ENCODE measurements at places on chromosomes 5 and 9. TPM values are rescaled to one million over a fixed set of nuclear protein-coding genes. Genes with fewer than 3 reads are reported as not detected.
A peak's percentile ranks its signal among the peaks of the same experiment; 100 is the strongest.

GRCh38 chr9:98248737-98249474, 6.5 kb downstream of the TBC1D2 start:
- peak; percentile 95 for DNase-seq
- no peak overlapping the region for H3K4me3 ChIP-seq
- H3K4me1 ChIP-seq, result peaks cover 78% of the 10 kb centered on the region
- peak overlapping the region; percentile 98 for H3K27ac ChIP-seq

- no peak for DNase-seq
- H3K27me3 ChIP-seq, result no peaks in the 10 kb centered on the region
- H3K4me1 ChIP-seq, result no peaks in the 10 kb centered on the region
Measured at GRCh38 chr5:10772901-10773585, 12.0 kb upstream of the DAP start.

DNA sequence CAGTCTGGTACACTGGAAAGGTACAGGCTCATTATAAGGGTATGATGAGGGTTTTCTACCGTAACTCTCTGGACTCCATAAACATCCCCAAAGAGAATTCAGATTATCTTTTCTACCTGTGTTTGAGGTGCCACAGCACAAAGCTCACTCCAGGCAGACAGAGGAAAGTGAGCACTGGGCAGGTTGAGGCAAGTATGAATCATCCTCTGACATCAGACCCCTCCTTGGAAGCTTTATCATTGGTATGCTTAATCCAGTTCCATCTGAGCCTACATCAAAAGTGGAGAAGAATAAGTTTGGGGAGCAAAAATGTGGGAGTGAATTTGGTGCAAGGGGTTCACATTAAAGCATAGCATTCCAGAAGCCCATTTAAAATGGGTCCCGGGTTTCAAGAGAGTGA, 21.7 kb downstream of the C9orf152 start:
- DNase-seq, result no peak
- no peak overlapping the region for H3K4me3 ChIP-seq
- no peaks in the 10 kb centered on the region for H3K27me3 ChIP-seq
- H3K36me3 ChIP-seq, result no peaks in the 10 kb centered on the region
- H3K4me1 ChIP-seq, result peaks cover 34% of the 10 kb centered on the region

Gene TXNDC8
- total RNA-seq, result not detected

Gene CDH6
- 1.8 TPM for total RNA-seq

DNA sequence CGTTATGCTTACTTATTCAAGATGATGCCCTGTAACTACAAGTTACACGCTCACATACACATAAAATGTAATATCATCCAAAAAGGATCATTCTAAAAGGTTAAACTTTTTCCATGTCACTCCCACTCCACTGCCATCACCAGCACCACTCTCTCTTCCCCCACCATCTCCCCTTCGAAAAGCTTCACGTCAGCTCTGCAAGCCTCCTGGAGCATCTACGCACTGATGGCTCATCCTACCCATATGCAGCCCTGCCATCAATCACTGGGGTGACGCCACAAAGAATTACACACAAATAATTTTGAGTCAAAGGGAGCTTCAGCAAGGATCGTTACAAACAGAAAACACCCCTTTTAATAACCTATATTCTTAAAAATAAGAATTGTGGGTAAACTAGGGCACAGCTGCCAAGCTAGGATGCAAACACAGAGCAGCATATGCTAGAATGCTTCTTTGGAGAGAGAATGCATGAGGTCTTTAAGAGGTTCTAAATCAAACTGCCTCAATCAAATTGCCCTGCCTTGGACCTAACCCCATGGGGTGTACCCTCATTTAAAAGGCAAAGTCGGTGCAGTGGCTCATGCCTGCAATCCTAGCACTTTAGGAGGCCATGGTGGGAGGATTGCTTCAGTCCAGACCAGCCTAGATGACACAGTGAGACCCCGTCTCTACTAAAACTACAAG, 56.1 kb downstream of the SHB start:
- H3K36me3 ChIP-seq, result no peaks in the 10 kb centered on the region
- H3K27me3 ChIP-seq, result no peaks in the 10 kb centered on the region
- no peak overlapping the region for H3K4me3 ChIP-seq
- H3K4me1 ChIP-seq, result peaks cover 43% of the 10 kb centered on the region
- no peak overlapping the region for H3K27ac ChIP-seq
- no peak for DNase-seq

GRCh38 chr5:177966009-177966838, 29.8 kb downstream of the PROP1 start:
- DNase-seq, result no peak
- no peak overlapping the region for H3K4me3 ChIP-seq
- H3K36me3 ChIP-seq, result no peaks in the 10 kb centered on the region
- no peaks in the 10 kb centered on the region for H3K27me3 ChIP-seq
- no peak overlapping the region for H3K27ac ChIP-seq

- no peak overlapping the region for H3K27ac ChIP-seq
- no peaks in the 10 kb centered on the region for H3K27me3 ChIP-seq
- no peak for DNase-seq
- no peak overlapping the region for H3K4me3 ChIP-seq
- H3K4me1 ChIP-seq, result no peaks in the 10 kb centered on the region
Measured at GRCh38 chr9:133614678-133615077, 5.5 kb upstream of the FAM163B start.

Gene RUSC2
- 24.6 TPM for total RNA-seq

Gene CCL27
- not detected for total RNA-seq

DNA sequence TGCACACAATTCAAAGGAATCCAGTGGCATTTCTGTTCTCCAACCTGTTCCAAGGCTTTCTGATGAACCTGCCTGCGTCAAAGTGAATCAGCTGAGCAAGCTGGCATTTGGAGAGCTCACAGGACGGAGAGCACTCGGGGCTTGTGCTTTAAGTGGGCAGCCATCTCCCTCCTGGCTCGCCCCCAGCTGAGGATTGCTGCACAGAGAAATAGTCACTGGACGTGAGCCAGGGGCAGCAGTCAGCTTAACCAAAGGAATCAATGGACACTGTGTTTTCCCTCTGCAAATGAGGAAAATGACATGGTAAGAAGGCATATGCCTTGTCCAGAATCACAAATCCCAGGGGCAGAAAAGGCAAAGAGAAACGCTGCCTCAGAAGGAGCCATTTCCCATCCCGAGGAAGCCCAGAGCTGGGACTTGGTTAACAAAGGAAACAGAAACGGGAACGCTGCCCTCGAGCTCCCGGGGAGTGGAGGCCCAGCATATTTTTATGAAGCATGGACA, 299.4 kb downstream of the ZSWIM6 start:
- no peaks in the 10 kb centered on the region for H3K36me3 ChIP-seq
- DNase-seq, result no peak
- H3K27ac ChIP-seq, result no peak overlapping the region
- H3K4me3 ChIP-seq, result no peak overlapping the region

GRCh38 chr5:72937517-72938061, 18.3 kb upstream of the FCHO2 start:
- no peaks in the 10 kb centered on the region for H3K27me3 ChIP-seq
- H3K4me3 ChIP-seq, result no peak overlapping the region
- H3K36me3 ChIP-seq, result no peaks in the 10 kb centered on the region

GRCh38 chr9:69199769-69200470, 25.8 kb downstream of the TJP2 start:
- peaks cover 5% of the 10 kb centered on the region for H3K36me3 ChIP-seq
- H3K27me3 ChIP-seq, result no peaks in the 10 kb centered on the region
- DNase-seq, result no peak
- no peak overlapping the region for H3K27ac ChIP-seq
- H3K4me1 ChIP-seq, result peaks cover 30% of the 10 kb centered on the region

DNA sequence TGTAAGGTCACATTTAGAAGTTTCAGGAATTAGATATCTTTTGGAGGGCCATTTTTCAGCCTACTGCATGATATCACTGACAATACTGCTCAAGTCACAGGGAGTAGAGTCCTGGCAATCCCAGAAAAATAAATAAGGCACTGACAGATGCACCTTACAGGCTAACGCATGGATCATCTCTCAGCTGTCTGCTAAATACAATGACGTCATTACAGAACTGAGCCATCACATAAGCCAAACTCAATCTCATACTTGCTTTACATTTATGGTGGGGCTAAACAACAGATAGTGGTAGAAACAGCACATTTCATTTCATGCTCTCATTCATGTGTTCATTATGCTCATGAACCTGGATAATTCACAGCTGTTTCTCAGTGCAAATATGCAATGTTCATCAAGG, 243.7 kb downstream of the SEMA5A start:
- no peaks in the 10 kb centered on the region for H3K36me3 ChIP-seq
- H3K4me1 ChIP-seq, result no peaks in the 10 kb centered on the region
- no peak overlapping the region for H3K4me3 ChIP-seq
- H3K27ac ChIP-seq, result no peak overlapping the region

- DNase-seq, result no peak
- no peak overlapping the region for H3K4me3 ChIP-seq
- no peaks in the 10 kb centered on the region for H3K27me3 ChIP-seq
- peak overlapping the region; percentile 69 for H3K27ac ChIP-seq
Measured at GRCh38 chr5:135434591-135435466, 12.3 kb downstream of the DCANP1 start.

- no peaks in the 10 kb centered on the region for H3K36me3 ChIP-seq
- H3K4me3 ChIP-seq, result no peak overlapping the region
- peaks cover 5% of the 10 kb centered on the region for H3K4me1 ChIP-seq
Measured at GRCh38 chr9:107214915-107215314, 68.2 kb upstream of the RAD23B start.

DNA sequence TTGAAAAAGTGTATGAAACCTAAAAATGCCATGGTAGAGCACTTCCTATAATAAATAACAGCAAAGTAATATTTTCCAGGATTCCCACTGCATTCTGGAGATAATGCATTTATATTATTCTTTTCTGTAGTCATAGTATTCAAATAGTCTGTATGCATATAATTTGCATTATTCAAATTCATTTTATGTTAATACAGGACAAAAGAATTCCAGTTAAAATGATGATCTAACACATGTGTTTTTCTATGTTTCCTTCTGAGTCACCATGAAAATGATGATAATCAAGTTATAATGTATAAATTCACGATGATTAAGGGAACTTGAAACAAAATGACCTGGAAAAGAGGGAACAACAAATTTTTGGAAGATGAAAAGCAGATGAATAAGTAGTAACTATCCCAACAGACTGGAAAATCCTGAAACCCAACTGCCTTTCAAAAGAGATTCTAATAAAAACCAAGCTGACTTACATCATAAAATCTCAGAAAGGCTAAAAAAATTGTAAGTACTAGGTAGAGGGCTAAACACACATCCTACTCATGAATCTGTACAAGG, 358.6 kb upstream of the PAPPA start:
- no peak overlapping the region for H3K27ac ChIP-seq
- H3K27me3 ChIP-seq, result no peaks in the 10 kb centered on the region
- no peaks in the 10 kb centered on the region for H3K4me1 ChIP-seq
- no peaks in the 10 kb centered on the region for H3K36me3 ChIP-seq

Gene CFAP77
- 2.1 TPM for total RNA-seq

DNA sequence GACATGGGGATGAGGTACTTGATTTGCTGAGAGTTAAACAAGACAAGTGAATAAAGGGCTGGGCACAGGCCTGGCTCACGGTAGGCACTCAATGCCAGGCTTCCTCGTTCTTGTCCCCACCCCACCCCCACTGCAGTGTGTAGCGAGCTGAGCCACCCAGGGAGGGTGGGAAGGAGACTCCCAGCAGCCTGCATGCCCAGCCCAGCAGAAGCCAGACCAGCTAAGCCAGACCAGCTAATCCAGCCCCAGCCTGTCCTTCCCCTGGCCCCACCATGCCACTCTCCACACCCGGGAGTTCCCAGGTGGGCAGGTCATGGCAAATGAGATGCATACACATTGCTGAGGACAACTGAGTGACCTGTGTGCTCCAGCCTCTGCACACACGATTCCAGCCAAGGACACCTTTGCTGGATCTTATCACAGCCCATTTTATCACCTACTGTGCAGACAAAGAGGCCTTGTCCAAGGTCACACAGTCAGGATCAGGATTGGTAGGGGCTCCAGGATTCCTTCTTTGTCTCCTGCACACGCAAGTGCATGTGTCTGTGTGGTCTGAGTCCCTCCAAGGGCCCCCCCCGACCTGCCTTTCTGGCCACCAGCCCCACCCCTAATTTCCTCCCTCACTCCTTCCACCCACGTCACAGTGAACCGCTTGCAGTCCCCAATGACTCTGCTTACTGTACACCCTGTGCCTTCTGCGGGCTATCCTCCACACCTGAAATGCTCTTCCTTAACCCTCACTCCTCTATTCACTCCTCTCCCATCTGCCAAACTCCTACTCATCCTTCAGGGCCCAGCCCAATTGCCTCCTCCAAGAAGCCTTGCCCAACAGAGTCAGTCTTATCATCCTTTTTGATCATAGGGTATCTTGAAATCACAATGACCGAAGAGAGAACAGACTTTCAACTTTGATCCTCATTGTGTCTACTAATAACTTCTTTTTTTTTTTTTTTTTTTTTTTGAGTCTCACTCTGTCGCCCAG, 26.6 kb downstream of the DUSP1 start:
- no peak overlapping the region for H3K4me3 ChIP-seq
- no peaks in the 10 kb centered on the region for H3K36me3 ChIP-seq
- H3K4me1 ChIP-seq, result peaks cover 42% of the 10 kb centered on the region
- DNase-seq, result no peak
- no peaks in the 10 kb centered on the region for H3K27me3 ChIP-seq

DNA sequence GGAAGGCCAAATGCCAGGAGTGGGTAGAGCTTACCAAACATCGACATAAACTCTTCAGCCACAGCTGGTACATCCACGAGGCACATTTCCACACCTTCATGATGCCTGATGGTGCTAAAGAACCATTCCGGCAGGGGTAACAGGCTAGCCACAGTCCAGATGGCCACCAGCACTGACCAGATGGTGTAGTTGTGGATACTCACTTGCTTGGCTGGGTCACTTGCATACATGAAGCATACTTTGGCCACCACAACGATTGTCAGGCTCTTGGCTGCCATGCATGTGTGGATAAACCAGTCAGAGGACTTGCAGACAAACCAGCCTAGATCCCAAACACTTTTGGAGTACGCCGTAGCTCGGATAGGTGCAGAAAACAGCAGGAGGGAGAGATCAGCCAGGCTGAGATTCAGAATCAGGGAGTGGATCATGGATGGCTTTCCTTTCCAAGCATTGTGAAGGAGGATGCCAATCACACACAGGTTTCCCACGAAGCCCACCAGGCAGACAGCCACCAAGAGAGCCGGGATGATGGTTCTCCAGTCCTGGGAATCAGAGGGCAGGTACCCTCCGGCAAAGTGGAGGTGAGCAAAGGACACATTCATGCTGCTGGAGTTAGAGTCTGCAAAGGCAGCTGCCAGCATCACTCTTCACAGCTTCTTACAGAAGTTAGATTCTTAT, 378 bp downstream of the GPR151 start:
- no peaks in the 10 kb centered on the region for H3K27me3 ChIP-seq
- no peaks in the 10 kb centered on the region for H3K4me1 ChIP-seq
- H3K4me3 ChIP-seq, result no peak overlapping the region
- H3K27ac ChIP-seq, result no peak overlapping the region
- H3K36me3 ChIP-seq, result peaks cover 6% of the 10 kb centered on the region

DNA sequence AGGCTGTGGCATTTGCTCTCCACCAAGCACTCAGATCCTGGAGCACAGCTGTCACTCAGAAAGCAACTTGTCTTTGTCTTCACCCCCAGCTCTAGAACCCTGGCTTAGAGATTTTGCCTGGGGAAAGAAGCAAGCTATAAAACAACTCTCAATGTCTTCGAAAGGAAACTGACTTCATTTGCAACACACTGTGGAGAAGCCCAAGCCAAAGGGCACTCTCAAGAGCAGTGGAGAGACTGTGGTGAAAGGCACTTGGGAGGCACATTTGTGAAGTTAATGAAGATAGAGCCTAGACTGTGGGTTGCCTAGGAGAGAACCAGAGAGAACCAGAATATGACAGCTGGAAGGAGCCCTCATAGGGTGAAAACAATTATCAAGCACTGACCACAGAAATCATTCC, 103.4 kb downstream of the CFAP95 start:
- H3K27ac ChIP-seq, result no peak overlapping the region
- H3K27me3 ChIP-seq, result no peaks in the 10 kb centered on the region
- no peaks in the 10 kb centered on the region for H3K4me1 ChIP-seq
- no peaks in the 10 kb centered on the region for H3K36me3 ChIP-seq
- DNase-seq, result no peak
- H3K4me3 ChIP-seq, result no peak overlapping the region

Gene XPA
- 10.4 TPM for total RNA-seq

Data from upper lobe of left lung (tissue), 6 donors.